ENCODE measurements at places on chromosomes 13 and 19. TPM values are rescaled to one million over a fixed set of nuclear protein-coding genes. Genes with fewer than 3 reads are reported as not detected.

- DNase-seq = peak; percentile 69
Observed at GRCh38 chr19:3062165-3063105, at the start of gene TLE5. TSS of gene TLE5 (minus strand) at chr19:3062495. CDS start at chr19:3062200, 295 bp downstream.

The ZNF90 gene
- total RNA-seq = 3.3 TPM

GRCh38 chr19:58052256-58052655, 6.8 kb upstream of the ZNF135 start:
- no peak for DNase-seq

DNA sequence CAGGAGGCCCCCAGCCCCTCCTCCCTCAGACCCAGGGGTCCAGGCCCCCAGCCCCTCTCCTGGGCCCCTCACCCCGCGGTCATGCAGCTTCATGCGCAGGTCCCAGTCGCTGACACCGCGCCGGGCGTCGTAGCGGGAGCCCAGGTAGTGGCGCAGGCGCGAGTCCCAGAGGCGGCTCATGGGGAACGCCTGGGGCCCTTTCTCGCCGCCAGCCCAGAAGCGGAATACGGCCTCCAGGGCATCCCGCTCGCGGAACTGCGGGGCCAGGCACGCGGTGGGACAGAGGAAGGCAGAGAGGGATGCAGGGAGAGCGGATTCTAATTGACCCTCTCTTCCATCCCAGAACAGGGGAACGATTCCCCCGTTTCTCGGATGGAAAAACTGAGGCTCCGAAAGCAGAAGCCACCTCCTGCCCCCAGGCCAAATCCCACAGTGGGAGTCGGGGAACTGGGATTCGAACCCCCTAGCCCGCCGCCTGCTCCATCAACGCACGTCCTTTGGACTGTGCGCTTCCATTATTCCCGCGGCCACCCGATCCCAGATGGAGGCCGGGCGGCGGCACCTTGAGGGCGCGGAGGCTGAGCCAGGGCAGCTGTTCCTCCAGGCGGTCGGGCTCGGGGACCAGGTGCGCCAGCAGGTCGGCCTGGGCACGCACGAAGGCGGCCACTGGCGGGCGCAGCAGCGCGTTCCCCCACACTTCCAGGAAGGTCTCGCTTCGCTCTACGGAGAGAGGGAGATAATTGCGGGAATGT, 4.2 kb upstream of the TNNI3 start:
- DNase-seq = no peak

The CEACAM8 gene
- total RNA-seq = not detected

- no peak for DNase-seq
Observed at GRCh38 chr19:5170329-5170745, 170.3 kb downstream of the PTPRS start.

GRCh38 chr19:48351341-48351752, 12.4 kb downstream of the TMEM143 start:
- DNase-seq = peak; percentile 90

The HS6ST3 gene
- total RNA-seq = not detected

The LILRB4 gene
- total RNA-seq = 0.53 TPM

DNA sequence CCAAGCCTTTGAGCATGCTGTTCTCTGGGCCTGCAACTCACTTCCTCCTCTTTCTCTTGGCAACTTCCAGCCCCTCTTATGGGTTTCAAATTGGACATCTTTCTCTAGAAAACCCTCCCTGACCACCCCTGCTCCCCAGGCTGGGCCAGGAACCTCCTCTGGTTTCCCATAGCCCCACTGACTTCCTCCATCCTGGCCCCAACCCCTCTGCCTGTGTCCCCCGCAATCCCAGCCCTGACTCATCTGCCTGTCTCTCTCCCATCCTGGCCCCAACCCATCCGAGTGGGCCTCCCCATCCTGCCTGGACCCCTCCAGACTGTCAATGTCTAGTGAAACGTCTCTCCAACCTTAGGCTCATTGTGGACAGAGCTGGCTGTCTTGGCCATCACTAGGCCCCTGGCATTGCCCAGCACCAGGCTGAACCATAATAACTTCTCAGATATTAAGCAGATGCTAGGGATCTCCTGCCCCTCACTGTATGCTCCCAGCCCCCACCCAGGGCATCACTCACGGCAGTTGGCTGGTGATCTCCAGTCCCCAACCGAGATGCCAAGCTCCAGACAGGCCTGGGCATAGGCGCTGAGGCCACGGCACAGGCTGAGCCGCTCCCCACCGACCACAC, 16.8 kb downstream of the FCGBP start:
- DNase-seq = no peak

DNA sequence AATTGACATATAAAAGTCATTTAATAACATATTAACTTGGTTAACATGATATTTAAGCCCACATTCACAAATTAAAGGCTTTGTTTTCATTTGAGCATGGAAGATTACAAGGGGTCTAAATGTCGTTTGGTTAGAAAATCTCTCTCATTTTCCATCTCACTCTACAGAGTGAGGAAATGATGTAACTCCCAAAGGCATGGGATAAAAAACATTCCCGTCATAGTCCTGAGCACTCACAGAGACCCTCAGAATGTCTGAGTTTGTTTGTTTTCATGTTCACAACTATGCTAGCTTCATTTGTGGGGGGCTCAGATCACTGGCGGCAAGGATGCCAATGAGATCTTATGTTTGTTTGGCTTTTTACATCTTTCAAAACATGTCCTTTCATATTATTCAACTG, 307.5 kb downstream of the TBC1D4 start:
- no peak for DNase-seq

GRCh38 chr13:99955107-99955746, 16.3 kb downstream of the ZIC5 start:
- DNase-seq = no peak

DNA sequence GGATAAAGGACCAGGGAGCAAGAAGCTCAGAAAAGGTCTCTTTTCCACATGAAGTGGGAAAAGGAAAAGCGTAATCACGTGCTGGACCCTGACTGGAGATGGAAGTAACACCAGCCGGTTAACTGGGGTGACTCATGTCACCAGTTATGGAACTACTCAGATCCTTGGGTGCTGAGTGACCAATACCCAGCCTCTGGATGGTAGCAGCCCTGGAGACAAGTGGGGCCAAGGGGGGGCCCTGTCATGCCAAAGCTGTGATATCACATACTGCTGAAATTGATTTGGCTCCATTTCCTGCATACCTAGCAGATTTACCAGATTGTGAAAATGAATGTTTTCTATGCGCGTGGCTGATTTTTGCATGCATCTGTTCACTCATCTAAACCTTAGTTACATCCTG, 158.9 kb downstream of the ZIC5 start:
- no peak for DNase-seq

- DNase-seq = no peak
Observed at GRCh38 chr13:25943658-25944057, 108.2 kb downstream of the SHISA2 start.

DNA sequence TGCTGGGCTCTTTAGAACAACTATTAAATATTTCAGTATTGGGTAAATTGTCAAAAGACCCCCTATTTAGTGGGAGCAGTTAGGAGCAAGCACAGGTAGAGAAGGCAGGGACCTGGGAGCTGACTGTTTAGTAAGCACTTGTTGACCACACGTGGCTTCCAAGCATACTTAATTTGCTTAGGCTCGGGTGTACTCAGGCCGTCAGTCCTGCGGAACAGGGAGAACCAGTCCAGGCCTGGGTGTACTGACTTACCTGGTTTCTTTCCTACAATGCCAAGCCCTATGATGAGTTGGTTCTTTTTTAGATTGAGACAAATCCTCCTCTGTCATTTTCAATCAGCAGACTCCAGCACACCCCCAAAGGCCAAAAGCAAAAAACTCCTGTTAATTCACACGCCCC, 90.0 kb downstream of the WDFY2 start:
- DNase-seq = no peak

DNA sequence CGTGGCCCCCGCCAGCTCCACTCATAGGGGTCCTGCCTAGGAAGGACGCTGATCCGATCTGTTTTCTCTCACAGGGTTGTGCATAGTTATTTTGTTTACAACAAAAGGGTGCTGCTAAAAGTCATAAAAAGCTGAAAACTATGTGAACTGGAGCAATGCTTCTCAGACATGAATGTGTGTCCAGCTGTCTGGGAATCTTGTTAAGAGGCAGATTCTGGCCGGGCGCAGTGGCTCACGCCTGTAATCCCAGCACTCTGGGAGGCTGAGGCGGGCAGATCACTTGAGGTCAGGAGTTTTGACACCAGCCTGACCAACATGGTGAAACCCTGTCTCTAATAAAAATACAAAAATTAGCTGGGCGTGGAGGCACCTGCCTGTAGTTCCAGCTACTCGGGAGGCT, 8.6 kb downstream of the LRRC4B start:
- no peak for DNase-seq

DNA sequence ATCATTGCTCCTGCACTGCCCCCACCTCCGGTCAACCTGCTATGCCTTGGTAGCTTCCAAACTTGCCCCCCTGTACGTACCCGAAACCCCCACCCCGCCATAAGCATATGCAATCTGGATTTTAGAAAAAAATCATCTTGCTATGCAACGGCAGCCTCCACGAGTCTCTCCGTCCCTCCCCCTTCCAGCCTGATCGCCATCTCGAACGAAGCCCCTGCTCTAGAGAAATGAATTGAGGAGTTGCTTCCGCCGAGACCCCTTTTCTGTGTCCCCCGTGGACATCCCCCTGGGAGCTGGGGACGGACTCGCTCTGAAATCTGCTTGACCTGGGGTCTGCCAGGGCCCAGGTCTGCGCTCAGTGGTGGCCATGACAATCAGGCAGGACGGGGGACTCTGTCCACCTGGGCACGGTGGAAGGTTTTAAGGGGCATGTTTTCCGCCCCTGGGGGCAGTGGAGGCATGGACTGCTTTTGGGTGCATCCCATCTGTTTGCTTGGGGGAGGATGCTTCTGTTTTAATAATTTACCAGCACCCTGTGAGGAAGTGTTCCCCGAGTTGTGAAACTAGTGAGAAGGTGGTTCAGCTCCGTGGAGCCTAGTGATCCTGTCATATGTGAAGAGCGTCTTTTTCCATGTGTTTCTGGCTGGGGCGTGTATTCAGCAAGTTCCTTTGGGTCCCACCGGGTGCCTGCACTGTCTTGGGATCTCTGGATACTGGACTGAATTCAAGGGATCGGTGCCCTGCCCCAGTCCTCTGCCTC, 1.0 kb downstream of the KDM4B start:
- no peak for DNase-seq

- no peak for DNase-seq
Observed at GRCh38 chr19:17604372-17605025, 49.0 kb downstream of the COLGALT1 start.

The ADGRE2 gene
- total RNA-seq = not detected

DNA sequence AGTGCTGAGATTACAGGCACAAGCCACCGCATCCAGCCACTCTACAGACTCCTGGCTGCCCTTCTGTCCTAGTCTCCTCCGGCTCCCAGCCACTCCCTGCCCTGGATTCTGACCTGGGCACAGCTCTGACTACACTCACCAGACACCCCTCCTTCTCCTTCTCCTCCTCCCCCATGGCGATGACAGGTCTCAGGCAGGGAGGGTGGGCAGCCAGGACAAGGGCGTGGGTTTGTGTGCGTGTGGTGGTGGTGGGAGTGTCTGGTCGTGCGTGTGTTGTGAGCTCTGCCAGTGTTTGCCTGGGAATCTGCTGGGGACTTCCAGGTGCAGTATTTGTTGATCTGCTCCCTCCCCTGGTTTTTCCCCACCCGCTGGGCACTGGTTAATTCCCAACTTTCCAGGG, 3.0 kb upstream of the NCCRP1 start:
- no peak for DNase-seq

The NRTN gene
- 3.5 TPM for total RNA-seq

The ZNF99 gene
- total RNA-seq = not detected

The MCF2L gene
- 136 TPM for total RNA-seq

- no peak for DNase-seq
Observed at GRCh38 chr19:33434886-33435705, 61.6 kb downstream of the CEBPG start.

DNA sequence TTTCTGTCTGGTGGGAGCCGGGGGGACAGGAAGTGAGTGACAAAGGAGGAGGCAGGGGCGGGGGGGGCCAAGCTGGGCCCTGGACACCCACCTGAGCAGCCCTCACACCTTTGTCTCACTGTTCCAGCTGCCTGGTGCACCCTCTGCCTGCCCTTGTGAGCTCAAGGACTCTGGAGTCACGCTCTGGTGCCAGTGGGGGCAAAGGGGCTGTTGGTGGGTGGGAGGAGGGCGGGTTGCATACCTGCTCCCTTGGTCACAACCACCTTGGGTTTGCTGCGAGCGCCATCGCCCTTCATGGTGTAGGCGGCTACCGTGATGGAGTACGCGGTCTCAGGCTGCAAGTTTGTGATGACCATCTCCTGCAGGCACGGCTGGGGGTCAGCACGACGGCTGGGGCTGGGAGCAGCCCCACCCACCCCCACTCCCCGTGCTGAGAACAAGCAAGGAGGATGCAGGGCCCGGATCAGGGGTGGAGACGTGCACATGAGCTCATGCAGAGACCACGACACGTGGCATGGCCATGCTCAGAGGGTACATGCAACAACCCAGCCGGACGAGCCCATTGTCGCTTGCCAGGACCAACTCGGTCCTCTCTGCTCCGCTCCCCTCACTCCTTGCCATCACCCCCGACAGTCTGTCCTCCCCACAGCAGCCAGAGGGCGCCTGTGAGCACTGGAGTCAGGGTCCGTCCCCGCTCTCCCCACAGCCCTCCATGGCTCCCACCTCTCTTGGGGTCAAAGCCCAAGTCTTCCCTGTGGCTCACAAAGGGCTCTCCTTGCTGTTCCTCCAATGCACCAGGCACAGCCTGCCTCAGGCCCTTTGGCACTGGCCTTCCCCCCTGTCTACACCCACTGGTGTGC, 114.9 kb downstream of the PTPRS start:
- DNase-seq = no peak

DNA sequence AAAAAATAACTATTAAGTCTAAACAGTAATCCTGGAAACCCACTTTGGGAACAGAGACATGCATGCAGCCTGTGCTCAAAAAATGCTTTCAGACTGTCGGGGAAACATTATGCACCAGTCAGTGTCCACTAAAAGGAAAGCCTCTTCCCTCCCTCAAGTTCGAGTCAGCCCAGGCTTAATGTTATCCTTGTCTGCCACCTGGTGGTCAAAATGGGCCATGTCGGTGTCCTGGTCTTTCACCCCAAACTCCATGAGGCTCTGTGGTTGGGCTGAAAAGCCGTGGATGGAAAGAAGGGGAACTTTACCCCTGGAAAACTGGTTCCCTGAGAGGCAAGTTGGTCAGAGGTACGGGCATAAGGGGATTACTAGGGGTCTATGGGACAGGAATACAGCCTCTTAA, 88.4 kb upstream of the ZNF492 start:
- DNase-seq = no peak

DNA sequence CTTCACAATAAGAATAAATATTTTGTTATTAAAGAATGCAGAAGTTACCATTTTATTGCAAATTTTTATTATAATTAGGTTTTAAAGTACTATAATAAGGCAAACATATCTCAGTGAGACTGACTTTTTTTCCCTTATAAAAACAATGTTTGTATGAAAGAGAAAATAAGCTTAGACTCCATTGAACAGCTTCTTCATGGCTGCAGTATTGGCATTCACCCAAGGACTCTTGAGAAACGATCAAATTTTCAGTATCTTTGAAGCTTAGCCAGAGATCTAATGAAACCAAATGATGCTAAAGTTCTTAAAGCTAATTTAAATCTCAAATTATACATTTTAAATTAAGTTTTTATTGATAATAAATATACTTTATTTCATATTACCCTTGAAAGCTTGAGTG, 128.3 kb downstream of the GGACT start:
- DNase-seq = no peak

The KIR2DL1 gene
- not detected for total RNA-seq

The EID2 gene
- total RNA-seq = 7.7 TPM

GRCh38 chr13:46041419-46041839, 11.1 kb downstream of the ZC3H13 start:
- DNase-seq = no peak

GRCh38 chr13:100630555-100630954, 42.0 kb upstream of the GGACT start:
- no peak for DNase-seq

The C19orf44 gene
- total RNA-seq = 9.7 TPM

All from Peyer's patch (tissue), 4 donors.